Activated naive CD4-positive, alpha-beta T cell (primary cell): ENCODE measurements at places on chromosomes 2 and 18.

DNA sequence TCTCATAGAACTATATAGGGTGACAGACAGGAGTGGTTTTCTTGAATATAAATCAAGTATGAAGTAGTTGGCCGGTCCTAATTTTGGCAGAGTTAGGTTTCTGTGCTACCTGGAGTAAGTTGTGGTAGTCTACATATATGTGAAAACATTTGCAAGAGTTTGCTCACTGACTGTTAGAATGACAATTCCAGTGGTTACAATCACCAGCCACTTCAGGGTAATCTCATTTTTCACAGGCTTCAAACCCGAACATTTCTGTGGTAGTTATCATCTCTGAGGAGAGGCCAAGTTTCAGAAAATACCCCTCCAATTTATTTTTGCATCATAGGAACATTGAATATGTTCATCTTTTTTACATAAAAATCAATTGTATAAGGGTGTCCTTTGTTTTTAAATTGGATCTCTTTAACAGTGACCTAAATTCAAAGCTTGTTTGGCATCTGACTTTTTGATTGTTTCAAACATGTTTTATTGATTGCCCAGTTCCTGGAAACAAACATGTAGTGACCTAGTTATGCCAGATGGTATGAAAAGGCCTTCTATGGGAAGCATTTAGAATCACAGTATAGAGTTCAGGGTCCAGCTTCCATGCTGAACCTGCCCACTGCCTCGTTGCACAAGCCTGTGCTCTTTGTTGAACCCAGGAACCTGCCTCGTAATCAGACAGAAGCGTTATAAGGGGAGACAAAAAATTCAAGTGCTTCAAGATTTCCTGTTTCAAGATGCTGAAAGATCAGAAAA, 250.6 kb downstream of the LTBP1 start:
- no peak for DNase-seq

DNA sequence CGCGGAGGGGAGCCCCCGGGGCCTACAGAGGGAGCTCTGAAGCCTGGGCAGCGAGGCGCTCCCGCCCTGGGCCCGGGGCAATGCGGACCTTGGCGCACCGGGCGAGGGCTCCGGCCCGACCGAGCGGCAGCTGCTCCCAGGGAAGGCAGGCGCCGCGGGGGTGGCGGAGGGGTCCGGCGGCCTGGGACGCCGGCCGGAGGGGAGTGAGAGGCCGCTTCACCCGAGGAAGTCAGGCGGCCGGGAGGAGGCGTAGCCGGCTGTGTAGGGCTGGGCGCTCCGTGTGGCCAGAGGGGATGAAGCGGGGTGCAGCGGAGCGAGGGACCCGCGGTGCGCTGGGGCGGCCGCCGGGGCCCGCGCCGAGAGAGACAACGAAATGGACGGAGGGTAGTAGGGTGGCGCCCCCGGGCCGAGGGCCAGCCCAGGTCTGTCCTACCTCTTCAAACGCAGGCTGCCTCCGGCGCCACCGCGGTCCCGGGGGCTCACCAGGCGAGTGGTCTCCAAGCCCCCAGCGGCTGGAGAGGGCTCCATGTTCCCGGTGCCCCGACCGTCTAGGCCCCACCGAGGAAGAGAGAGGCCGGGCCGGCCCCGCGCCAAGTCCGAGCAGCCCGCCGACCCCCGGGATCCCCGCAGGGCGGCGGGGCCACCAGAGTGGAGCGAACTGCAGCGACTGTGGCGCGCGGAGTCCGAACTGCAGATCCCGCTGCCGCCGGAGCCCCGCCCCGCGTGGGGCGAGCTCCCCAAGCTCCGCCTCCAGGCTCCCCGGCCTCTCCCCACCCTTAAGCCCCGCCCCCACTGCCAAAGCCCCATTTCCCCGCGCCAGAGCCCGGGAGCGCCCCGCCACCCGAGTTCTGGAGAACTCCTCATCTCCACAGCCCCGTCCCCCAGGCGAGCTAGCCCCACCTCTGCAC, at the start of gene SLC30A3:
Gene SLC30A3, minus strand, starts transcription at position 669 of the 908 bp plus-strand sequence. Its CDS starts 141 bp downstream, at position 528.
- DNase-seq, result no peak

DNA sequence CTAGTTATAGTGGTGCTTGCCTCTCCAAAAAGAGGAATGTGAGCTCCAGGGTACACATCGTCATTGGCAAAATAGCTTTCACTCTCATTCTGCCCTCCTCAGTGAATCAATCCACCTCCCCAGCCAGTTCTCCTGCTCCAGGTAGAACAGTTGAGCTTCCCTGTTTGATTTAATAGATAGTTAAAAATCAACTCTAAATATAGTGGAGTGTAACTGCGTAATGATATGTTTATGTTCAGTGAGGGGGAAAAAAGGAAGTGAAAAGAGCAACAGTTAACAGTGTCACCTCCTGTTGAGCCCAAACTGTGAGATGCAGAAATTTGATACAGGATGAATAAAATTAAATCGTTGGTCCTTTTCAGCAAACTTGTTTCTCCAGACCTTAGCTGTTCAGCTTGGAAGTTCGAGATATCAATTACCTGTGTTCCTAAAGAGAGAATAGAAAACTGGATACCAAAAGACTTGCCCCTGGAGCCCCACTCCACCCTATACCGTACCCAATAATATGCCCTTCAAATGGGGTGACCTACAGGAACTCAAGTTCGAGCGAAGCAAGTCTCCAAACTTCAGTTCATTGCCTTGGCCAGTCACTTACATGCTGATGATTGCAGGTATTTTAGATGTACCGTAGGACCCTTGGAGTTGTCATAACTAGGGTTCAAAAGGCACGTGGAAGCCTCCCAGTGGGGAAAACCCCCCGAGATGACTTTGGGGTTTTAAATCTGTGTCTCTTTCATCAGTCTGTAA, 708.4 kb downstream of the RNF144A start:
- DNase-seq, result no peak

GRCh38 chr2:68908392-68908970, 37.3 kb upstream of the BMP10 start:
- peak; percentile 67 for DNase-seq

DNA sequence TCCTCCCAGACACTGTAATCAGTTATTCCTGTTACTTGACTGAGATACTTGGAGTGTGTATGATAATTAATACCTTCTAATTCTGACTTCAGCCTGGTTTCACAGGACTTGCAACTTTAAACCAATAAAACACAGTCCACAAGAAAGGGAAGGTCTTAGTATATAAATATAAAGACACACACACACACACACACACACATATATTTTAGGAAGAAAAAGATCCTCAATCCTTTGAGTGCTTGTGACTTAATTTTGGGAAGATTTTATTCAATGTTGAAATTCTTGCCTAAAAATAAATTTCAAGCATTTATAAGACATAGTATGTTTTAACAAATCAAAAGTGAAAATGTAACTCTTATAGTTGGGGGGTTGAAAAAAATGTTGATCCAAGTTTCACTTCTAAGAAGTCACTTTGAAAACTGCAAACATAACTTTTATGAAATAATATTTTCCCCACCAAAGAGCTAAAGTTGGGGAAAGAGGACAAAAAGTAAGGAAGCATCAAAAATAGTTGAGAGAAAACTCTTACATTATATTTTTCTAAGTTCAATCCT, 824 bp upstream of the VPS54 start:
- DNase-seq, result no peak

- no peak for DNase-seq
Observed at GRCh38 chr18:21739604-21740537, 721 bp upstream of the MIB1 start.

DNA sequence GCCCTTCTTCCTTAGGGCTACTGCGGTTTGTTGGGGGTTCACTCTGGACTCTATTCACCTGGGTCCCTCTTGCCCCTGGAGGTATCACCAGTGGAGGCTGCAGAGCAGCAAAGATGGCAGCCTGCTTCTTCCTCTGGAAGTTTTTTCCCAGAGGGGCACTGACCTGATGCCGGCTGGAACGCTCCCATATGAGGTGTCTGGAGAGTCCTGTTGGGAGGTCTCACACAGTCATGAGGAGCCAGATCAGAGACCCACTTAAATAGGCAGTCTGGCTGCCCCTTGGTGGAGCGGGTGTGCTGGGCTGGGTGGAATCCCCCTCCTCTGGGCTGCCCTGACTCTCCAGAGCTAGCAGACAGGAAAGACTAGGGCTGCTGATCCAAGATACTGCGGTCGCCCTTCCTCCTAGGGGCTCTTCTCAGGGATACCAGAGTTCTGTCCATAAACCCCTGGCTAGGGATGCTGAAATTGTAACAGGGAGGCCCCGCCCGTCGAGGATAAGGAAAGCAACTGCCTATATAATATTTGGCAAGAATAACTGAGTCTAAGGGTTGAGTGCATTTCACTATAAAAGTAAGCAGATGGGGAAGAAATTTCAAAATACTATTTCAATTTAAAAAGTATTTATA, 140.7 kb downstream of the NOL4 start:
- no peak for DNase-seq

- no peak for DNase-seq
Observed at GRCh38 chr2:49569176-49569575, 414.9 kb upstream of the FSHR start.

DNA sequence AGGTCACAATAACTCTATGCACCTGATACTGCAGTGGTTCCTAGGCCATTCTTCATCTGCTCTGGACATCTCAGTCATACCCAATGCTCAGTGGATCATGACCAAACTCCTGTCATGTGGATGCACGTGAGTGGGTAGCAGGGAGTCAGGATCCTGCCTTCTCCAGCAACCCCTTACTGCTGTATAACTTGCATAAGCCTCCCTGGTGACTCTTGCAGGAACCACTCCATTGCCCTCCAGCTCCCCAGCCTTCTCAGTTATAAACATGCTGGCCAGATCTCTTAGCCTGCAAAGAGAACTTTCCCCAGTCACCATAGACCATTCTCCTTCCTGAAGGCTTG, 98.6 kb upstream of the ZNF397 start:
- no peak for DNase-seq

DNA sequence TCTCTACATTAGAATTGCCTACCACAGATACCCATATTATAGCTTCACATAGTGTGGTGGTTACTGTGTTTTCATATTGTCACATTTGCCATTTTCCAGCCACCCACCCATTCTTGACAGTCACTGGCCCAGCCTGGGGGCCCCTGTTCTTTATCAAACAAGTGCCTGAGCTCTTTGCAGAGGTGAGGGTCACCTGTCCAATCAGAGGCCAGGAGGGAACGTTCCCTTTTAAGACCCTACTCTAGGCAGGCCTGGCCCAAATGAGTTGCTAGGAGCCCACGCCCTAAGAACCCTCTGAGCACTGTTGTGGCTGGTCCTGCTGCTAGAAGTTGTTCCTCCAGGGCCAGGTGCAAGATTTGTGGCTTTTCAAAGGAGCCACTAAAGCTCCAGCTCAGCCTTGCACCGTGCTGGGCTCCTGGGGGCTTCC, 5.2 kb downstream of the IL37 start:
- DNase-seq, result no peak

GRCh38 chr18:48583573-48583972, 44.7 kb downstream of the CTIF start:
- no peak for DNase-seq

- DNase-seq, result no peak
Observed at GRCh38 chr2:241739651-241740050, 5.2 kb downstream of the D2HGDH start.

DNA sequence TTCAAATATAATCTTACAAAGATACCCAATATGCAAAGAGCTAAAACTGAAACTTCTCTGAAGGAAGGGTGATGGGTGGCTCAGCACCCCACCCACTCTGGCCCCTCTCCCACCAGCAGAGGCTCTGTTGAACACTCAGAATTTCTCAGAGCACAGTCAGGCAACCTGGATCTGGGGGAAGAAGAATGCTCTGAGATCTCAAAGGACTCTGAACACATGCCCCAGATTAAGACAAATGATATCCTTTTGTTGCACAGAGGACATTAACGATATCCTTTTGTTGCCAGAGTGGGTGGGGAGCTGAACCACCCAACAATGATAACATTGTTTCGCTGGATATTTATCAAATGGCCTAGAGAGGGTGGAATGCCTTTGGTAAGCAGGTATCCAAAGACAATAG, 104.8 kb downstream of the LBH start:
- DNase-seq, result no peak

- no peak for DNase-seq
Observed at GRCh38 chr2:53652131-53652530, 115.5 kb upstream of the CHAC2 start.

- DNase-seq, result no peak
Observed at GRCh38 chr2:221100467-221101089, 471.5 kb downstream of the EPHA4 start.

GRCh38 chr2:15595342-15595905, 3.8 kb downstream of the DDX1 start:
- no peak for DNase-seq

- no peak for DNase-seq
Observed at GRCh38 chr2:43738257-43738656, 35.6 kb upstream of the DYNC2LI1 start.

- no peak for DNase-seq
Observed at GRCh38 chr2:181421131-181421458, 36.1 kb upstream of the ITGA4 start.

GRCh38 chr2:229330952-229331351, 59.9 kb upstream of the PID1 start:
- no peak for DNase-seq

GRCh38 chr2:171205551-171205950, 44.9 kb upstream of the TLK1 start:
- no peak for DNase-seq

GRCh38 chr2:85485815-85486214, 53.2 kb upstream of the MAT2A start:
- DNase-seq, result no peak

DNA sequence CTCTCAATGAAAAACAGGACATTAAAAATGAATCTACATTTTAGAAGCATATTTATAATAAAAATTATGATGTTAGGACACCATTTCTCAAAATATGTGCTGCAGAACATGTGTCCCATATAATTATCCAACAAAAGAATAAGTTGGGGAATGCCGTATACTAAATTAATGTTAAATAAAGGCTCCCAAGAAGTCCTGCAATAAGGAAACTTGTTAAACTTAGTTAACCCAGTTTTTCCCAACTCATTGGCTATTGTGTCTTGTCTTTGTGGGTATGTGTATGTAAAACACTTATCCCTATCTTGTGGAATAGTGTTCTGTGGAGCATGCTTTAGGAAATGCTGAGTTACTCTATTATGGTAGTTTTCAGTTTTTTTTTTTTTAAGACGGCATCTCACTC, 25.6 kb upstream of the GTF2A1L start:
- DNase-seq, result no peak

DNA sequence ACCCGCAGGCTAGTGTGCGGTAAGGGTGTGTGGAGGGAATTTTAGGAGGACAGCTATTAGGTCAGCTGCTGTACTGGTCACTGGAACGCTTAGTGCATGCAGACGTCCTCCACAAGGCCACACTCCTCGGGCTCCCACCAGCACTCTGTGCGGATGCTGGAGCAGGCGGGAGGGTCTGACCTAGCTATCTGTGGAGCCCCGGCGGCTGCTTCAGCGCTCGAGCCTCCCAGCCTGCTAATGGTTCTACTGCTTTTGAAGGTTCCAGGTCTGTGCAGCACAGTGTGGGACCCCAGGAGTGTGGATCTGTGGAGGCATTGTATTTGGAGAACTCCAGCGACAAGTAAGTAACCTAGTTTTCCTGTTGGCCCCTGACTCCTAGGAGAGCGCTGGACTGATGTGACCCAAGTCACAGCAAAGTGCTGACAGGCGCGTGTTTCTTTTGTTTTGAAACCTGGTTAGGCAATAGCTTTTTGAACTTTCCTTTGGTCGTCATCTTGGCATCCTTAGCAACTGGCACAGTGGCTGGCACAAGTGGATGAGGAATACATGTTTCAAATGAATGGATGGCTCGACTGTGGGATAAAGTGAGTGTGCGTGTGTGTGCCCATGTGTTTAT, 113.5 kb downstream of the ZNF236 start:
- DNase-seq, result no peak

- DNase-seq, result no peak
Observed at GRCh38 chr2:186623084-186623483, 33.2 kb downstream of the ITGAV start.
